ENCODE measurements at places on chromosomes 2 and 18. TPM values are rescaled to one million over a fixed set of nuclear protein-coding genes. Genes with fewer than 3 reads are reported as not detected.

The CBLN2 gene
- not detected for total RNA-seq

The LIPT1 gene
- 6.2 TPM for total RNA-seq

The TANK gene
- total RNA-seq = 78.8 TPM

The TNFAIP6 gene
- total RNA-seq = 1.9 TPM

The ARHGEF4 gene
- total RNA-seq = 14.8 TPM

The MAP3K19 gene
- not detected for total RNA-seq

The SAP130 gene
- 12.5 TPM for total RNA-seq

The ZNF396 gene
- 0.29 TPM for total RNA-seq

The IGFBP5 gene
- 146 TPM for total RNA-seq

The TCF7L1 gene
- 1.1 TPM for total RNA-seq

DNA sequence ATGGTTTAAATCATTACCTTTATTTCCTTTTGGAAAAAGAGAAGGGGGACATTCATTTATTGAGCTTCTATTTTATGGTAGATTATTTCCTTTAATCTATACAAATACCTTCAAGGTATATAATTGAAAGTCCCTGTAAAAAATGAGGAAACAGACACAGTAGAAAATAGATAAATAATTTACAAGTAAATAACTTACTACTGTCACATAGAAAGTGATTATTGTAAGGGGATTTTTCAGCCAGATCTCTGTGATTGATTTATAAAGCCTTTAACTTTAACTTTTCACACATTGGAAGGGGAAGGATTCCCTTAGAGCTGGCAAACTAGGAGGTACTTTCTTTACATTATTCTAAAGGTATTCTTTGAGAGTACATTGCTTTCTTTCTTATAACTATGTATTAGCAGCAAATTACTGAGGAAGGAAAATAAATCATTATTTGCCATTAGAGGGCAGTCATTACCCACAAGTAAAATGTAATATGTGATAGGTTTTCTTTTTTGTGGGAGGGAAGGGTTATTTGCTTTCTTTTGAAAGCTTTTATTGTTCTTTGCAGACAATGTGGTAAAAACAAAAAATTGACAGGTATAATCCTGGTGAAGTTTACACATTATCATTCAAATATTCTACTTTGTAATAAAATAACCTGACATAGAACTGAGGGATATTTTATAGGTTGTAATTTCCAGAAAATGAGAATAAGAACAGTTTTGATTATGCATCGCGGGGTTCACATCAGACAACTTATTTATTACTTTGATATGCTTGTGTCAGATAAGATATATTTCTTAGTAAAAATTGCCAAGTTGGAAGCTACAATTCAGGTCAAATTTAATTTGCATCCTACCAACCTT is 24.8 kb upstream of the RPE start:
- no peaks in the 10 kb centered on the region for H3K27me3 ChIP-seq
- no peak overlapping the region for H3K4me3 ChIP-seq
- no peaks in the 10 kb centered on the region for H3K4me1 ChIP-seq

DNA sequence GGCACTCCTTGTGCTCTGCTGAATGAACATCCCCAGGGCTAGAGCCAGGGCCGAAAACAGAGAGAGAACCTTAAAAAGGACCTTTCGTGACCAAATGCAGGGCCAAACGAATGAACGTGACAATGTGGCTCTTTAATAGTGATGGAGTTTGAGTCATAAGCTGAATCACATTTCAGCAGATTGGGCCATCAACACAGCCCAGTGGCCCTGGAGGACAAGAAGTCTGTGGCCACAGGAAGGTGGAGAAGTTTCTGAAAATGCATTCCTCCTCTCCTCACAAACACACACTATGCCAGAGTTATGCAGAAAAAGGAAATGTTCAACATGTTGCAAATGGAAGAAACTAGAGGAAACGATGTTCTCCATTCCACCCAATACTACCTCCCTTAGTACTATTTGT is 415.8 kb downstream of the HRH4 start:
- H3K27ac ChIP-seq = no peak overlapping the region

DNA sequence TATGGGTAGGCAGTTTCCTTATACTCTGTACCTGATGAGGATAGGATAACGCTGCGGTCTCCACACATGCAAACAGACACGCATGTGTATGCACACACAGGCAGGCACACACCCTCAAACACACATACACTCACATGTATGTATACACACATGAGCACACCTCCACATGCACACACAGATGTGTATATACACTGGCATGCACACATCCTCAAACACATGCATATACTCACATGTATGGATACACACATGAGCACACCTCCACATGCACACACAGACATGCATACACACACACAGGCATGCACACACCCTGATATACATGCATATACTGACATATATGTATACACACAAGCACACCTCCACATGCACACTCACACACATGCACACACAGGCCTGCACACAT is 267.8 kb upstream of the HDAC4 start:
- no peaks in the 10 kb centered on the region for H3K27me3 ChIP-seq
- no peak overlapping the region for H3K4me3 ChIP-seq

DNA sequence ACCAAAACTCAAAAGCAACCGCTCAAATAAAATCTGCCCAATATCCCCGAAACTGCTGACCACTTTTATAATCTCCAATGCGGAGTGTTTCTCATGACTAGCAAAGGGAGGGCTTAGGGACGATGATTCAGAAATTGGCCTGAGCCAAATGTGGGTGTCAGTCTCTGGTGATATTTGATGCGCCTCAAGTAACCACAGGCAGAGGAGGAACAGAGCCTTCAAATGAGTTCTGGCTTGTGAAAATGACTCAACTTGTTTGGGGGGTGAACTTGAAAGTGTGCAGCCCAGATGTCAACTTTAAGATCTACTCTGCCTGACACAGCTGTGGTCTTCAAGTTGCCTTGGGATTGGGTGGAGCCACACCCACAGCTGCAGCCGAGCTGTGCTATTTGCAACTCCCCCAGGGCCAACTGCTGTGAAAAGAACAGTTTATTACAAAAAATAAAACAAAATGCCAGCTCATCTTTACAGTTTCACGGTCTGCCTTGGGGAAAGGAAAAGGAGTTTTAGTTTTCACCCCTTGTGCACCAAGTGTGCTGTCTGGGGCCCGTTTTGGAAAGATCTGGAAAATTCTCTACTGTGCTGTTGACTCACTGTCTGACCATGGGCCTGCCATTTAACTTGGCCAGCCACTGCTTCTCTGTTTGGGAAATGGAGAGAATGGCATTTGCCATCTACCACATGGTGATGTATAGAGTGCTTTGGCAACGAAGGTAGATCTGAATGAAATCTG is 222.1 kb downstream of the MTX2 start:
- no peaks in the 10 kb centered on the region for H3K36me3 ChIP-seq
- peak overlapping the region; percentile 64 for H3K27ac ChIP-seq
- no peak overlapping the region for H3K4me3 ChIP-seq
- peaks cover 3% of the 10 kb centered on the region for H3K4me1 ChIP-seq
- DNase-seq = peak; percentile 67
- no peaks in the 10 kb centered on the region for H3K27me3 ChIP-seq

GRCh38 chr2:121021685-121022084 is 263.3 kb downstream of the TFCP2L1 start:
- no peak for DNase-seq
- H3K4me3 ChIP-seq = no peak overlapping the region
- H3K36me3 ChIP-seq = no peaks in the 10 kb centered on the region
- no peaks in the 10 kb centered on the region for H3K4me1 ChIP-seq

DNA sequence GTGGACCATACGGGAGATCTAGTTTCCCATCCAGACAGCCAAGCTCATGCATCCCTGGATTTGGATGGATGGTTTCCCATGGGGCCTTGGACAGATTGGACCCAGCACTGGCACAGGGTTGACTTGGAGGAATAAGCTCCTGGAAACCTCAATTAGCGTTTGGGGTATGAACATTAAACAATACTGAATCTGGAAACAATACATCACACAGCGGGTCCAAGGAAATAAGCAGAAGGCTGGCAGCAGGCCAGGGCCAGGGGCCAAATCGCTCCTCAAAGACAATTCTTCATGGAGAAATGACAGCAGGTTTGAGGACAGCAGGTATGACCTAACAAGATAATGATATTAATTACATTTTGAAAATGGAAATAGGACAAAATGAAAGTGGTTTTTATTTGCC is 540.6 kb downstream of the RIT2 start:
- H3K36me3 ChIP-seq = no peaks in the 10 kb centered on the region
- H3K4me1 ChIP-seq = no peaks in the 10 kb centered on the region
- H3K27me3 ChIP-seq = no peaks in the 10 kb centered on the region
- no peak overlapping the region for H3K27ac ChIP-seq
- H3K4me3 ChIP-seq = no peak overlapping the region
- DNase-seq = no peak

- DNase-seq = no peak
- H3K4me1 ChIP-seq = peaks cover 12% of the 10 kb centered on the region
- no peak overlapping the region for H3K27ac ChIP-seq
- no peaks in the 10 kb centered on the region for H3K27me3 ChIP-seq
These were observed 66.4 kb downstream of the MRPS9 start for GRCh38 chr2:105104208-105104731.

DNA sequence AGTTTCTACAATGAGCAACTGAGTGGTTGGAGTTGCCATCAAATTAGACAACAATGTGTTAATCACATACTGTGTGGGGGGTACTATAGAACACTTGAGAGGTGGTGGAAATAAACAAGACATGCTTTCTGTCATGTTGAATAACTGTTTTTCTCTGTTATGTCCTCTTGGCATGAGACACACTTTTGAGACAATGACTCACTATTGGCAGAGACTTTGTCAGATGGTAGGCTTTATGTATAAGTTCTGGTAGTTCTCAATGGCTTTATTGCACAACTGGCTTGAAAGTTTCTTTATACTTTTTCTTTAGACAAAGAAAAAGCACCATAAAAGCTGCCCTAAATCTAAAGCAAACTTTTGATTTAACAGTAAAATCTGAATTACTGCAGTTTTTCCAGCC is 578.7 kb downstream of the ADCYAP1 start:
- DNase-seq = no peak
- no peaks in the 10 kb centered on the region for H3K27me3 ChIP-seq
- H3K36me3 ChIP-seq = no peaks in the 10 kb centered on the region
- H3K4me1 ChIP-seq = no peaks in the 10 kb centered on the region
- H3K27ac ChIP-seq = no peak overlapping the region
- H3K4me3 ChIP-seq = no peak overlapping the region

GRCh38 chr18:77948567-77948966 is 698.9 kb downstream of the GALR1 start:
- no peak overlapping the region for H3K4me3 ChIP-seq
- H3K36me3 ChIP-seq = no peaks in the 10 kb centered on the region
- no peaks in the 10 kb centered on the region for H3K27me3 ChIP-seq
- no peak for DNase-seq
- no peak overlapping the region for H3K27ac ChIP-seq
- no peaks in the 10 kb centered on the region for H3K4me1 ChIP-seq

- H3K27ac ChIP-seq = peak overlapping the region; percentile 97
- peaks cover 98% of the 10 kb centered on the region for H3K4me1 ChIP-seq
- DNase-seq = no peak
- H3K27me3 ChIP-seq = no peaks in the 10 kb centered on the region
- H3K4me3 ChIP-seq = no peak overlapping the region
These were observed 130.9 kb downstream of the HDAC4 start for GRCh38 chr2:239269916-239270315.

DNA sequence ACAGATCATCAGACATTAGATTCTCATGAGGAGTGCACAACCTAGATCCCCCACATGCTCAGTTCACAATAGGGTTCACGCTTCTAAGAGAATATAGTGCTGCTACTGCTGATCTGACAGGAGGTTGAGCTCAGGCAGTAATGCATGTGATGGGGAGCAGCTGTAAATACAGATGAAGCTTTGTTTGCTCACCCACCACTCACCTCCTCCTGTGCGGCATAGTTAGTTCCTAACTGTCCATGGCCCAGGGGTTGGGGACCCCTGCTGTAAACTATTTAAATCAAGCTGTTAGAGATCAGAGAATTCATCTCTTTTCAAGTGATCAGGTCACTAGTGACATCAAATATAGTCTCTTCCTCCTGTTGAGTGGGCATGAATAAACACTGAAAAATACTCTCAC is 88.8 kb upstream of the ACVR2A start:
- DNase-seq = no peak
- H3K27me3 ChIP-seq = no peaks in the 10 kb centered on the region
- H3K4me1 ChIP-seq = no peaks in the 10 kb centered on the region
- H3K27ac ChIP-seq = no peak overlapping the region
- H3K36me3 ChIP-seq = no peaks in the 10 kb centered on the region

DNA sequence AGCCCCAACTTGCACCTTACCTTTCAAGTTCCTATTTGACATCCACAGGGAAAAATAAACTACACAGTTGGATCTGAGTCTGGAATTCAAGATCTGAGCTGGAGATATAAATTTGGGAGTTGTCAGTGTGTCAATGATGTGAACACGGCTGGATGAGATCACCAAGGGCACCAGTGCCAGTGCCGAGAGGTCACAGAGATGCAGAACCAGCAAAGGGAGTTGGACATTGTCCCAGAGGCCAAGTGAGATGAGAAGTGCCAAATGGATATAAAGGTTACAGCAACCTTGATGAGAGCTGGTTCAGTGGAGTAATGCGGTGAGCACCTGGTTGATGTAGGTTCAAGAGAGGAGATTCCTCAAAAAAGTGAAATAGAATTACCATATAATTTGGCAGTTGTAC is 24.8 kb downstream of the LRRFIP1 start:
- H3K27ac ChIP-seq = peak overlapping the region; percentile 94
- H3K4me1 ChIP-seq = peaks cover 30% of the 10 kb centered on the region
- H3K36me3 ChIP-seq = no peaks in the 10 kb centered on the region
- H3K27me3 ChIP-seq = no peaks in the 10 kb centered on the region

DNA sequence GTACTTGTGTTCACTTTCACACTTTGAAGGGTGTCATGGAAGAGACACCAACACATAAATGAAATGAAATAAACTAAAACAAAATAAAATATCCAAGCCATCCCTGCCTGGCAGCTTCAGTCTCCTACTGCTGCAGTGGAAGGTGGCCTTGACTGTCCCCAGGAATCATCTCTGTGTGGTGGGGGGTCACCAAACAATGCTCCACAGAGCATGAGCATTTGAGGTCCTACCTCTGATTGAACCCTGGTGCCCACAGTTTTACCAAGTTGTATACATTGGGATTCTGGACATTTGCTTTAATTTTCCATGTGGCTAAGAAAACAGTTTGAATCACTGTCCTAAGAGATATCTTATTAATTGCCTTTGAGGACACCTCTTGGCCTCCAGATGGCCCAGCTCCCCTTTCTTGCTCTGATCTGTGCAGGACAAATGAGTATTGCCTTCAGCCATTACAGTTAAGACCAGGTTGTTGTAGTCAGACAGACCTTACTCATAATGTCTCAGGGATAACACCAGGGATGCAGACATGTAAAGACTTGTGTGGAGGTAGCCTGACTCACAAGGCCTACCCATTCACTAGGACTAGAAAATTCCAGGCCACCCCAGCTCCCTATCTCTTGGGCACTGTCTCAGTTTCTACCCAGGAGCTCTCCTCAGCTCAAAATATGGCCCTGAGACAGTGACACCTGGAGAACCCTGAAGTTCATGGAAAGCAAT is 195.0 kb downstream of the MYCN start:
- H3K27ac ChIP-seq = no peak overlapping the region
- no peak for DNase-seq
- no peaks in the 10 kb centered on the region for H3K36me3 ChIP-seq
- H3K4me1 ChIP-seq = no peaks in the 10 kb centered on the region
- no peak overlapping the region for H3K4me3 ChIP-seq

- no peaks in the 10 kb centered on the region for H3K27me3 ChIP-seq
- H3K27ac ChIP-seq = no peak overlapping the region
- no peaks in the 10 kb centered on the region for H3K36me3 ChIP-seq
- H3K4me1 ChIP-seq = no peaks in the 10 kb centered on the region
- DNase-seq = no peak
These were observed 343.8 kb downstream of the PID1 start for GRCh38 chr2:228927028-228928010.
